ENCODE measurements at places on chromosomes 11 and 22. TPM values are rescaled to one million over a fixed set of nuclear protein-coding genes. Genes with fewer than 3 reads are reported as not detected.

APOL4 gene
- total RNA-seq: 0.52 TPM

NEFH gene
- total RNA-seq: 0.39 TPM

ATM gene
- total RNA-seq: 153 TPM

DBX1 gene
- not detected for total RNA-seq

GAS2 gene
- total RNA-seq: 0.65 TPM

ARHGAP20 gene
- 10.3 TPM for total RNA-seq

CCDC87 gene
- total RNA-seq: 0.76 TPM

LGALS1 gene
- 3,419 TPM for total RNA-seq
